Non-pigmented ciliary epithelial cell (primary cell): ENCODE measurements at places on chromosomes 5 and 9.
A peak's percentile ranks its signal among the peaks of the same experiment; 100 is the strongest.

GRCh38 chr5:96772542-96772941 lies 35.2 kb downstream of the ERAP1 start:
- no peak for DNase-seq

DNA sequence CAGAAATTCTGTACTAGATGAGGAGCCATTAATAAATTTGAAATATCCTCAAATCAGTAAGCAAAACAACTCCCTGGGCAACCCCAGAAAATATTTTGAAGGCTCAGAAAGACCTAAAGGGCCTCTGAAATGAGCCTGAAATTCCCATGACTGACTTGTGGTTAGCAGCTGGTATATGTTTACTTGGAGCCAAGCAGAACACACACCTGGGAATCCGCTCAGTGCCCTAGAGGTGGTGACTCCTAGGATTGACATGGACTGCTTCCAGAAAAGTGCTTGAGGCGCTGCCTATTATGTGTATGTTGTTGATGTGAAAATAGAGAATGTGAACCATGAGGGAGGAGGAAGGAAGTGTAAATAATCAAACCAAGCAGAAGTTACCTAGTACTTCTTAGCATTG lies 14.7 kb downstream of the RFK start:
- DNase-seq, result no peak

- no peak for DNase-seq
Measured at GRCh38 chr5:145811834-145812625, 23.1 kb downstream of the PRELID2 start.

DNA sequence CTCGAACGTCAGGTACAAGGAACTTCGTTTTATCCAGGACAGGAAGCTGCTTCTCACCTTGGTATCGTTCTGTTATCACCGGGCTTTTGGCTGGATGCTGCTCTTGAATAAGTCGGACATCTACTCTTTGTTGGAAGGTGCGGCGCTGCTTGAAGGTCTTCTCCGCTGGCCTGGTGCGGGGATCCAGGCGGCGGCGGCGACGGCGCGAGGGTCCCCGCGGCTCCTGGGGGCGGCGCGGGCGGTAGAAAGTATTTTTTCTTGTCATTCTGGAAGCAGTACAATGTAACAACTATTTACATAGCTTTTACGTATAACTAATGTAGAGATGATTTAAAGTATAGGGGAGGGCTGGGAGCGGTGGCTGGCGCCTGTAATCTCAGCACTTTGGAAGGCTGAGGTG lies 52.3 kb downstream of the ACER2 start:
- no peak for DNase-seq

DNA sequence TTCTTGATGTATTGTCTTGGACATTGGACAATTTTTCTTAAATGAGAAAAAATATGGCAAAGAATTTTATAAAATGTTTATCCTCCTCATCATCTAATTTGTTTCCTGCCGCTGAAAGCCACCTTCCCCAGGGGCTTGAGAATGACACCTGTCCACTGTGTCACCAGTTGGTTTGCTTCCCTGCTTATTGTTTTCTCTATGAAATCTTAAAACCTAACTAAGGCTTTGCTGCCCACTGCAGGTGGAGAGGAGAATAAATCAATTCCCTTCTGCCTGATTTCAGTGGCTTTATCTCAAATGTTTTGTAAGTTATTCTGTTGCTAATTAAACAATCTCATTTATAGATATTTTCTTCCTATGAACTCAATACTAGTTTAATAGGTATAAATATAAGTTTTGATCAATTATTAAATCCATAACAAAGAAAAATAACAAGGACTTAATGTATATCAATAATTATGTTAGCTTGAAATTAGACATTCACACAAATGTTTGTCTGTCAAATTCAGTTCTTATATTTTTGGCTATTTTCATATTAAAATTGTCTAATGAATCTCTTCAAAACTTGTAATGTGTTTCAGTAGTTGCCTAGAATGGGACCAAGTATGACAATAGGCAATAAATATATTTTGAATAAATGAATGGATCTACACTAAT lies 822.5 kb downstream of the PTPRD start:
- DNase-seq, result no peak

DNA sequence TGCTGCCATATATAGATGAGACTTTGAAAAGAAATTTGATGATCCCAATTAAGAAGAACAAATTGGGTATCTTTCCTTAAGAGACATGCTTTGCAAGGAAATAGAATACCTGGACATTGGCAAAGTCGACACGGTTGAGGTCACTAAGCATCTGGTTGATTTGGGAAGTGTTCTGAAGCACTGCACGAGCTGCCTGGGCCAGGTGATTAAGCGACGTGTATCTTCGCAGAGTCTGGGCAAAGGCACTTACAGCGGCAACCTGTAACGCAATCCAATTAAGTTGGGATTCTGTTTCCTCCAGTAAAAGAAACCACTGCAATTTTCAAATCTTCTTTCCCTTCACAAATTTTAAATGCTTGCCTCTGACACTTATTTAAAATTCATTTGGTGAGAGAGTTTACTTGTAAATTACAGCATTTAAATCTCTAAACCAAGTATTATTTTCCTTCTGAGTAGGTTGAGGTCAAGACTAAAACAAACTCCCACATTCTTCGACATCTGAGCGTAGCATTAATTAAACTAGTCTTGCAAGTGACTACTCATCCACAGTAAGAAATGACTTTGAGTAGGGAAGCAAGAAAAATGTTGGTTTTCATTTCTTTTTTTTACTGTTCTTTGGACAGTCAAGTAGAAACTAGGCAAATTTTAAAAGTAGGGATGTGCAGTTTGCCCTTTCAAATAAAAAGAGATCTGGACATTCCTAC lies 262.8 kb downstream of the RFX3 start:
- DNase-seq, result no peak

GRCh38 chr9:27528886-27529315 lies 713 bp downstream of the MOB3B start:
- no peak for DNase-seq

GRCh38 chr5:94103514-94104245 lies 362.3 kb upstream of the POU5F2 start:
- DNase-seq, result no peak

- no peak for DNase-seq
Measured at GRCh38 chr5:139904566-139904815, 108.9 kb downstream of the PSD2 start.

DNA sequence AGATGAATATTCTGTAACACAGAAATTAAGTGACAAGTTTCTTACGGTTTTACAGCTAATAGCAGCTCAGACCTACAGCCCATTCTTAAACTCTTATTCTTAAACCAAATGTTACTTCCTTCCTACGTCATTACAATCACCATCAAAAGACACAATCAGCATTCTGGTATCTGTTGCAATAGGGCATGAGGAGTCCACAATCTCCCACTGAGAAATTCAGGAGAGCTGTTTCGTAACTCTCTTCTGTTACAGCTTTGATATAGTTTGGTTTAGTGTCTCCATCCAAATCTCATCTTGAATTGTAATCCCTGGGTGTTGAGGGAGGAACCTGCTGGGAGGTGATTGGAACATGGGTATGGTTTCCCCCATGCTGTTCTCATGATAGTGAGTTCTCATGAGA lies 163.4 kb downstream of the GAS1 start:
- peak; percentile 34 for DNase-seq
